CD4-positive, alpha-beta T cell treated with Interleukin-1 beta for 1 hour (primary cell): ENCODE measurements at places on chromosomes 3 and 15.

GRCh38 chr3:125132815-125133214 is 77.0 kb upstream of the HEG1 start:
- DNase-seq = no peak

- DNase-seq = no peak
Observed at GRCh38 chr15:80191897-80192595, 39.2 kb downstream of the FAH start.

GRCh38 chr3:24129549-24129948 is 184.5 kb downstream of the NR1D2 start:
- no peak for DNase-seq

- DNase-seq = no peak
Observed at GRCh38 chr3:160374472-160374871, 24.6 kb downstream of the IFT80 start.

GRCh38 chr15:50063226-50063625 is 55.8 kb downstream of the ATP8B4 start:
- DNase-seq = no peak
